Mesendoderm (in vitro differentiated cells): ENCODE measurements at places on chromosomes 16 and 17.

DNA sequence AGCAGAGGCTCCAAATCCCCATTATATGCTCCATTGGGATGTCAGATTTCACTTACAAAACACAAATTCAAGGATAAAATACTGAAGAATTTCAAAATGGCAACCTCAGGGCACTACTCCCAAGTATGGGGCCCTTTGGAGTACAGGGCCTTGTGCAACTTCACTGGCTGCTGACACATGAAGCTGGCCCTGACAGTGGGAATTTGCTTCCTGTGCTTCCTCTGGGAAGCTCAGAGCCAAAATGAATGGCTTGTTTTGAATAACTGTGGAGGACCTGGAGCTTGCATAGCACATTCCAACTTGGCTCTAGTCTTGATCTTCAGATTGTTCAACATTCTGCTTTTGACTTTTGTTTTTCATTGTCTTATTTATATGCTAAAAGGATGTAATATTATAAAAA lies 52.3 kb upstream of the HNF1B start:
- peak; percentile 36 for DNase-seq

DNA sequence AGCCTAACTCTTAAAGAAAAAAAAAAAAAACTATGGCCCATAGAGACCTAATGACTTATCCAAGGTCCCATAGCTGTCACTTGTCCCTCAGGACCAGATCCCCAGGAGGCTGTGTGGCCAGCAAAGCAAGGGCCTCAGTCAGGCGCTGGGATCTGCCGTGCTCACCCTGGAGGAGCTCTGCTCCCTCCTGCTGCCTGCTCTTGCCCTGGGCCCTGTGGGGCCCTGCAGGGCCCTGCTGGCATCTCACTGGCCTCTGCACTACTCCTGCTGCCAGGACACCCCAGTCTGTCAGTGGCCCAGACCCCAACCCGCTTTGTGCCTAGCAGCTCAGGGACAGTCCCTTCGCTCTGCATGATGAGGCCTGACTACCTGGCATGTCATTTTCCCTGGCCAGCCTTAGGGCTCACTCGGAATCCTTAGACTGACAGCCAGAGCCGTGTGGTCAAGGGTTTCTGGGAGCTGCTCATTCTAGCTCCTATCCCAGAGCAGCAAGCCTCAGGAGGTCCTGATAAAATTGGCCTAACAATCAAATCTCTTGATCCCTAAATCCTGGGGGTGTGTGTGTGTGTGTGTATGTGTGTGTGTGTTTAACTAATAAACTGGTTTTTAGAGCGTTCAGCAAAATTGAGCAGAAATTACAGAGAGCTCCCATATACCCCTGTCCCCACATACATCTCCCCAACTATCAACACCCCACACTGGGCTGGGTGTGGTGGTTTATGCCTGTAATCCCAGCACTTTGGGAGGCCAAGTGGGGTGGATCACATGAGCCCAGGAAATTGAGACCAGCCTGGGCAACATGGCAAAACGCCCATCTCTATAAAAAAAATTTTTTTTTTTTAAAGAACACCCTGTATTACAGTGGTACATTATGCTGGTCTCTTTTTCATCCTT lies 21.7 kb downstream of the KATNIP start:
- peak; percentile 39 for DNase-seq

GRCh38 chr16:81703177-81704155 lies 75.6 kb upstream of the PLCG2 start:
- DNase-seq, result no peak

GRCh38 chr17:949623-950303 lies 29.8 kb downstream of the NXN start:
- peak; percentile 95 for DNase-seq

- no peak for DNase-seq
Observed at GRCh38 chr17:75816693-75817092, 27.5 kb downstream of the UNC13D start.

- DNase-seq, result no peak
Observed at GRCh38 chr17:58268326-58268725, 12.4 kb downstream of the MPO start.

DNA sequence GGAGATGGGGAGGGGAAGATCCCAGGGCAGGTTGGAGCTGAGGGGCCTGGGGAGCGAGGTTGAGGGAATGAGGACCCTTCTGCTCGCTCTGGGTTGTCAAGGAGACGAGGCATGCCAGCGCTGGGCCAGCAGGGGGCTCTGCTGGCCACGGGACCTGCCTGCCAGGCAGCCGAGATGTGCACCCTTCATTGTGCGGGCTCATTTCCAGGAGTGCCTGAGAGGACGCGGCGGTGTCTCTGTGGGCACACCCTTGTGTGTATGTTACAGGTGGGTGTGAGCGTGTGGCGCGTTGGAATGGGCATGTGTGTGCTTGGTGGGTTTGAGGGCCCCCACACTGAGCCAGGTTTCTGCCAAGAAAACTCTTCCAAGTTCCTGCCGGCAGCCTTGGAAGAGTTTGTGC lies 15.9 kb downstream of the ARHGAP23 start:
- DNase-seq, result peak; percentile 70

DNA sequence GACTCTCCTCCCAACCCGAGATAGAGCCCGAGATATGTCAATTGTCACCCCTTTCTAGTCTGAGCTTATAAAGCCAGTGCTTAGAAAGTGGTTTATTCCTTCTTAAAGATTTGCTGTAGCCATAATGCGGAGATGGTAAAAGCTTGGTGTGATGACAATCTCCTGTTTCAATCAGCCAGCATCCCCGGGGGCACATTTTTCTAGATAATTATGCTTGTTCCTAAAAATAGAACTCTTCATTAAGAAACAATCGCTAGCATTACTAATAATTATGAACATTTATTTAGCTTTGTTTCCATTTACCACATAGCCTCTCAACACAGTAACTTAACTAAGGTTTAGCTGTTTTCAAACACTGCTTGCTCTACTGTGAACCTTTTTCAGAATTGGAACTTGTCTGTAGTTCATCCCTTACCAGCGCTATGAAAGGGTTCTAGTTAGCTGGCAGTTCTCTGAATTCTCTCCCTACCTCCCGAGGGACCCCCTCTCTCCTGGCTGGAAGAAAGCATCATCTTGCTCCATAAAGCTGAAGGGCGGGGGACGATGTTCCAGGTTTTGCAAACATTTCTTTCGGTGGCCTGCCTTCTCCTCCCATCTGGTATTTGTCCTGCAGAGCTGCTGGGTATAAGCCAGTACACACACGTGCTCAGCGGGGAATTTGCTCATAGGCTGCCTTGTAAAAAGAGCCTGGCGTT lies 922 bp upstream of the MRPL58 start:
- no peak for DNase-seq

GRCh38 chr16:3122926-3123570 lies 10.7 kb downstream of the ZNF205 start:
- DNase-seq, result no peak

DNA sequence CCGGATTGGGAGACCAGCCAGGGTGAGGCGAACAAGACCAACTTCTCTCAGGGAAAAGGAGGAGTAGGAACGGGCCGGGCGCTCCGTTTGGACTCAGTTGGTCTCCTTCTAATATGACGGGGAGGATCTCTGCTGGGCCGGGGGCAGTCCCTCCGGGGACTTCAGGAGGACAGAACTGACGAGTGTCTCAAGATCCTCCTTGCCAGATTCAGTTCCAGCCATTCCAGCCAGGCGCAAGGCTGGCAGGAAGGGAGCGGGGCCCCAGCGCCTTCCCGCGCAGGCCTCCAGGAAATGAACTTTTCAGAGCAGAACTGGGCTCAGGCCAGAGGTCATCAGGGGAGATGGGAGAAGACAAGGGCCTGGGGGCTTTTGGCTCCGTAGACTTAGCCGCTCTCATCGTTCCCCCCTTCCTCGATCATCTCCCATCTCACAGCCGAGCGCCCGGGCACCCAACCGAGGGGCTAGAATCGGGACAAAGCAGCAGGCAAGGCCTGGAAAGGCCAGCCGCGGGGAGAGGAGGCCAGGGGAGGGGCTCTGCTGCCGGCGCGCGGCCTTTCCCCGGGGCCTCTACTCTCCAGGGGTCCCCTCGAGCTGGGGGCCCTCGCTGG lies 1.6 kb downstream of the ZNF423 start:
- peak; percentile 74 for DNase-seq
